Right atrium auricular region (tissue), 2 donors: ENCODE measurements at places on chromosomes 13 and 19. TPM values are rescaled to one million over a fixed set of nuclear protein-coding genes. Genes with fewer than 3 reads are reported as not detected.

Gene ZNF726
- total RNA-seq: not detected

DNA sequence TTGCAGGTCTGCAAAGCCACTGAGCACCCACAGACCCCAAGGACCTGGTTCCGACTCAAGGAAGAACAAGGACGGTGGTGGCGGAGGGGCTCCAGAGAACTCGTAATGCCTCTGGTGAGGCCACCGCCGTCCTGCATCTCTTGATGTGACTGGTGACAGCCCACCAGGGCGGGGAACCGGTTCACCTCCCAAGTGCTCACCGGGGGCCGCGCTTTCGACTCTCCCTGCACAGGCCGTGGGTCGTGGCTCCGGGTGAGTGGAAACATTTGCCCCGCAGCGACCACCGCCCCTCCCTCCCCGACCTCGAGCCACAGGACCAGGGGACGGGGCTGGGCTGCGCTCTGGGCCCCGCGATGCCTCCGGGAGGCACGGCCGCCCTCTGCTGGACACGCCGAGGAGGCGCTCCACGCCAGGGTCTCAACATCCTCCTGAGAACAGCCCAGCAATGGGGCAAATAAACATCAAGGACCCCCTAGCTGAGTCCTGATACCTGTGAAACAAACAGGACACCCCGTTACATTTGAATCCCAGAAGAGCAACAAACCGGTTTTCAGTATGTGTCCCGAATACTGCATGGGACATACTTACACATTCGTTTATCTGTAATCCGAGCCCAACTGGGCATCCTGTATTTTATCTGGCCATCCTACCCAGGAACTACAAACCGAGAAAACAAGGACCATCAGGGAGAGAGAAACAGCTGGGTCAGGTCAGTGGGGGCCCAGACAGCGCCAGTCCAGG is 3.9 kb upstream of the PLPP2 start:
- DNase-seq: no peak

DNA sequence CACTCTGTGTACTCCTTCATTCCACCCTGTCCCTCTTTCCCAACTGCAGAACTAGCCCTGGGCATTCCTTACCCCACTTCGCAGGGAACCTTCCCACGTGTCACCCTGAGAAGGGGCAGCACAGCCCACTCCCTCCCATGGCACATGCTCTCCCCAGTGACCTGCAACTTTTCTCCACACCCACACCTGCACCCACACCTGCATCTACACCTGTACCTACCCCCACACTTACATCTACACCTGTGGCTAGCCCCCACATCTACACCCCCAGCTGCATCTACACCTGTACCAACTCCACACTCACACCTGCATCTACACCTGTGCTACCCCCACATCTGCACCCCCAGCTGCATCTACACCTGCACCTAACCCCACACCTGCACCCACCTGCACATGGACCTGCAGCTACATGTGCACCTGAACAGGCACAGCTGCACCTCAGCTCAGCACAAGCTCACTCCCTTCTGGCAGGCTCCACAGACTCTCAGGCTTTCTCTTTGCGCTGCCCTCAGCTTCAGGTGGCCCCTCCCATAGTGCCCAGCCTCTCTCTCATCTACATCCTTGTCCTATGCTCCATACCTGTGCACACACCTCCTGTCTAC is 234.1 kb downstream of the TUBA3C start:
- no peak for DNase-seq

GRCh38 chr13:112106478-112107141 is 39.7 kb downstream of the SOX1 start:
- peak; percentile 18 for DNase-seq
